Activated CD4-positive, alpha-beta T cell treated with anti-CD3 and anti-CD28 coated beads for 24 hours (primary cell): ENCODE measurements at places on chromosomes 2 and 18.

GRCh38 chr2:8412082-8412481, 269.8 kb upstream of the ID2 start:
- no peak for DNase-seq

DNA sequence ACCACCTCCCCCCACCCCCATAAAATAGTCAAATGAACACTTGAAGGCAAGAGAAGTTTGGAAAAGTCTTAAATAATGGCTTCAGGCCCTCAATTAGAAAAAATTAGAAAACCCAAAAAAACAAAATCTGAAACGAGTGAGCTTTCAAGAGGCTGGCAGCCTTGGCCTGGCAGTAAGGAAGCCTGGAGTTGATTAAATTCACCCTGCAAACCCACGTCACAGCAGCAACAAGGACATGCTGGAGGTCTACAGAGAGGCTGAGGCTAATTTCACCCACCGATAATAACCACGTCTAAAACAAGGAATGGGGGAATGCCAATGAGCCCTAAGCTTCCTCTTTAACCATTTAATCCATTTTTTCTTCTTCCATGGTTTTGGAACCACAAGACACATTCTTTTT, 122.7 kb upstream of the SMAD7 start:
- no peak for DNase-seq

DNA sequence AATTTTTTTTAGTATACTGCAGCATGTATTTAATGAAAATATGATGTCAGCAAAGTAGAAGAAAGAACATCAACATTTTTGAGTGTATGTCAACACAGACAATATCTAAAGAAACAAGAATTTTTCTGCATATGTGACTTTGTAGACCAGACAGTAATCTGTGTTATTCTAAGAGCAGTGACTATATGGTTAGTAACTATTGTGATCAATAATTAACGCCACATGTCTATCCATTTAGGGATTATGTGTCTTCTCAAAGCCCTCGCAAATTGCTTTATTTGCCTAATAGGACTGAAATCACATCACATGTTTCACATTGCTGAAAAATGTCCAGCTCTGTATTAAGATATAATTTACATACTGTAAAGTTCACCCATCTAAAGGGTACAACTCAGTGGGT, 107.8 kb downstream of the GFPT1 start:
- no peak for DNase-seq

DNA sequence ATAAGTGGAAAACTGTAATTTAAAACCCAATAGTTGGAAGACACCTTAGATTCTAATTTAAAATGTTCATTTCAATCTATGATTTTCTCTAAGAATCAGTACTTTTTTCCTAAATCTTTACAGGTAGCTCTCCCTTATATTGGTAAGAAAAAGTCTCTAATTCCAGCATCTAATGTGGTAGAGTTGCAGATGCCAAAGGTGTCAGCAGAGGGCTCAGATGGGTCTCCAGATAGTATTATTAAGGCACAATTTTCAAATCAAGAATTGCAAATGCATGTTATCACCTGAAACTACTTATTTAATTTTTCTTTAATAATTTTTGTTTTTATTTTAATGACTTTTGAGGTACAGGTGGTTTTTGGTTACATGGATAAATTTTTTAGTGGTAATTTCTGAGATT, 25.5 kb upstream of the ITGA4 start:
- DNase-seq: no peak

DNA sequence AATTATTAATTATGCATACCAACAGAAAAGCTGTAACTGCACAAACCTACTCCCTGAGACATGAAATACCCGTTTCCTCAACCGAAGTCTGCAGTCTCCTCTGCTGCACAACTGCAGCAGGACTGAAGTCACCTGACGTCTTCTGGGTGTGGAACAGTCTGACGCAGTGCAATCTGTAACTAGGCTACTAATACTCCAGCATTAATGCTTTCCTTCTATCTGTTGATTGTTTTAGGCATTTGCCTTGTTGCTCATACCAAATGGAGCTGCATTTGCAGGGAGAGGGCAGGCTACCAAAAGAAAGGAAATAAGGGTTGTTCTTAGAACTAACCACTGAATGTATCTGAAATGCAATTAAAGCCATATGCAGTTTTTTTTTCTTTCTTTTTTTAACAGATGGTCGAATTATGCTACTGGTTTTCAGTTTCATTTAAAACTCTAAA, 40.1 kb downstream of the RTN4 start:
- DNase-seq: no peak

- no peak for DNase-seq
These were observed 11.2 kb downstream of the KIAA2012 start for GRCh38 chr2:202084265-202084664.

- no peak for DNase-seq
These were observed 956.2 kb upstream of the LRATD1 start for GRCh38 chr2:13676269-13676668.

DNA sequence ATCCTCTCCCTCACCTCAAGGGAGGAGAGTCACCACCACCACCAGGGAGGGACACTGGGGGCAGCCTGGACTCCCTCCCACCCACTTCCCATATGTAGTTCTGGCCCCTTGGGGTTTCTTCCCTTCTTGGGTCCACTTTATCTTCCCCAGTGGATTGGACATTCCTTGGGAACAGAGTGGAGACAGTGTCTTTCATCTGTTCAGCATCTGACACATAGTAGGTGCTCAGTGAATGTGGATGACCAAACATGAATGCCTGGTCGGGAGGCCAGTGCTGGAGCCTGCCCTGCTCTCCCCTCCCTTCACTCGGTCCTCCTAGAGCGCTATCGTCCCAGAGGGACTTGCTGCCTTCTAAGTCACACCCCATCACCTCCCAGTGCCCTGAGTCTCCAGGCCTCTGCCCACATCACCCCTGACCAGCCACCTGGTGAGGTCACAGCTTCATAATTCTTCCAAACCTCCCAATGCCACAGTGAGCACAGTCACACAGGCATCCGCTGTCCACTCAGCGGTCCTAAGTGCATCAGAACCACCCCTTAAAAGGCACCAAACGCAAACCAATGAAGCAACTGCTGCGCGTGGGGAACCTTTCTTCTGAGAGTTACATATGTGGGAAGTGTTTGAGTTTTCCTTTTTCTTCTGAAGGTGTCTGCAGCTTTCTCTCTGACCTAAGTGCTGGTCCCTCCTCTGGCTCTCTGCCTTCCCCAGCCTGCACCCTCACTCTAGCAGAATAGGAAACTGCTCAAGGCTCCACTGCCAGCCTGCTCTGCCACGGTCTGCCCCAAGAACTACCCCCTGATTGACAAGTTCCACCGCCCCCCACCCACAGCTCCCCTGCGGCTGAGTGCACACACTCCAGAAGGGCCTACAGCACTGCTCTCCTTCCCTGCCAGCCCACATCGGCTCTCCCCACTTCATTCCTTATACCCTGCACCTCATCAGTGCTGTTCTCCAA, 7.2 kb upstream of the SFXN5 start:
- no peak for DNase-seq

GRCh38 chr2:69755862-69756467, 14.0 kb downstream of the ANXA4 start:
- DNase-seq: no peak

- peak; percentile 4 for DNase-seq
These were observed at the start of gene GALNT14 for GRCh38 chr2:31138037-31138962. Gene GALNT14, minus strand, starts transcription at chr2:31138440. Its CDS starts 354 bp downstream, at chr2:31138086.

GRCh38 chr2:17747684-17748452, 5.7 kb downstream of the SMC6 start:
- DNase-seq: no peak

- DNase-seq: no peak
These were observed 160.9 kb upstream of the EPC2 start for GRCh38 chr2:148483665-148484064.

GRCh38 chr18:70190529-70190928, 15.0 kb downstream of the RTTN start:
- no peak for DNase-seq

DNA sequence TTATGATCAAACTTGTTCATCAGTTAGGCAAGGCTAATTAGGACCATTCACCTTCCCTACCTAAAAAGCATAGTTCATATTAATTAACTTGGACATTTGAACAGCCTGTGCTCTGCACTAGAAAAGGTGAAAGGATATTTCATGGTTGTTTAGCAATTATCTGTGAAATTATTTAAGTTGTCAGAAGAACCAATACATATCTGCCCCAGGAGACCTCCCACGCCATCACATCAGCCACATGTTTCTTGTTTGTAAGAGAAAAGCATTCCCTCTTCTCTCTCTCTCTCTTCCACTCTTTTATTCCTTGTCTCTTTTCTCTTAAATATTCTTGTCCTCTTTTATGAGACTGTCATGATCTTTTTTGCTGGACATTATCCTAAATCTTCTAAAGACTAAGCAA, 282.0 kb upstream of the RND3 start:
- no peak for DNase-seq

- DNase-seq: no peak
These were observed 48.2 kb upstream of the KIDINS220 start for GRCh38 chr2:8885449-8886201.

DNA sequence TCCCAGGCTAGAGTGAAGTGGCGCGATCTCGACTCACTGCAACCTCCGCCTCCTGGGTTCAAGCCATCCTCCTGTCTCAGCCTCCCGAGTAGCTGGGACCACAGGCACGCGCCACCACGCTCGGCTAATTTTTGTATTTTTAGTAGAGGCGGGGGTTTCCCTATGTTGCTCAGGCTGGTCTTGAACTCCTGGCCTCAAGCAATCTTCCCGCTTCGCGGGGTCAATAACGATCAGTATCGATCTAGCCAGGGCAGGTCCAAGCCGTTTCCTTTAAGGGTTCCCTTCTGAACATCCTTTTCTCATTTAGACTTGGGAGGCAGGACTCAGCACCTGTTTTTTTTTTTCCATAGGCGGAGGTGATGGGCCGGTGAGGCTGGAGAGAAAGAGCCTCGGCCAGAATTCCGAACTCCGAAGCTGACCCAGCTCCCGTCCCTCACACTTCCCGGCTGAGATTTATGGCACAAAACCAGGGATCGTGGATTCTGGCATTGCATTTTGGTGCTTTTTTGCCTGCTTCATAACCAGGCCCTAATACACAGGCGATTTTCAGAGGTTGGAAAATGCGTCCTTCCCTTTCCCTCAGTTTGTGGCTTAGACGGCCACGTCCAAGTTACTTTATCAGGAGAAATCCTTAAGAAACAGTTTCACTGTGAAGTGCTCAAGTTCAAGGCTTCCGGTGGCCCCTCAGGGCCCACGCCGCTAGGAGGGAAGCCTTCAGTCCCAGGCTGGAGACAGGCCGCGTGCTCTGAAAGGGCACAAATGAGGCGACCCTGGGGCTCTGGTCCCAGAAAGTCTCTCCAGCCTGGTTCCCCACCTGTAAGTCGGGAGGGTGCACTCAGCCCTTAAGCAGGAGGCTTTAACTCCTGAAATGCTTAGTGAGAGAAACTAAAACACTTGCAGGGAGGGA, 998 bp upstream of the SLC66A3 start:
- no peak for DNase-seq

DNA sequence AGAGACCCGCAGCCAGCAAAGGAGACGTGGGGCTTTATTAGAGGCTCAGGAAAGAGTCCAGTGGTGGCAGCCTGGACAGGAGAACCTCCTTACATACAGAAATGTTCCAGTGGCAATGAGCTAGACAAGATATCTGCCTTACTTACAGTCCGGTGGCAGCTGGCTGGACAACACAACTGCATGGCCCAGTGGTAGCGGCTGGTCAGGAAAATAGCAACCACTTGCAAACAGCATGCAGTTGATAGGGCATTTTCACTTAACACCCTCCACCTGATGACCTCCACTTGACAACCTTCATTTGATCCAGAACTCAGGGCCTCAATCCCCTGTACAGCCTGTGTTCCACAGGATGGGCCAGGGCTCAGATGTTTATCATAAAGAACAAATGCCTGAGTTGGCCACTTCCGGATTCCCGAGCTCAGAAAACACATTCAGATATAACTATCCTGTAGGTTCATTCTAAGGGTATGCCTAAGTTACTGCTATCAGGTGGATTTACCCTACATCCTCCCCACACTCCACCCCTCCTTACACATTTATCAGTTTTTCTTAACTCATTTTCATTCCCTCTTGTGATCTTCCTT, 63.3 kb upstream of the ITPRID2 start:
- DNase-seq: no peak

DNA sequence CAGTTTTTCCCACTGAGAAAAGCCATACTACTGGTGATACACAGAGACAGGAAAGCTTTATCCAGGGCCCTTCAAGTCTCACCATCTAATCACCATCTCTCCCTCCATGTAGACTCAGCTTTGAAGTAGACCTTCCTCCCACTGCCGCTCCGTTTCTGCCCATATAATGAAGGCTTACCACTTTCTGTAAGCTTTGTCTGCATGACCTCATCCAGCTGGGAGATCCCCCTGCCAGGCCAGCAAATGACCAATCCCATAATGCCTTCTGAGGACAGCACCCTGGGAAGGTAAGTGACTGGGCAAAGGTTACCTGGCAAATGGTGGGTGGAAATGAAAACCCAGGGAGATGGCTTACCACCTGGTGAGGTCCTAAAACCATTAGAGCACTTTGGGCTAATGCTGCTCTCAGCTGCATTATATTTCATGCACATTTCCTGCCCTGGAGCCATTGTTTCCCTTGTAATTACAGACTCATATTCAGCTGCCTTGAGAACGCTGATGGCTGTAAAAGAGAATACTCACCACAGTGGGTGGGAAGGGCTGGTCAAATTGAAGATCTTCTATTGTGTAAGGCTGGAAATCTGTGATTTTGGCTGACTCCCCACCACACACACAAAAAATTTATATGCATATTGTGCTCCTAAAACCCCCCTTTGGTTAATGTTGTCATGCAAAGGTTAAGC, 350.7 kb upstream of the SYT4 start:
- no peak for DNase-seq

- DNase-seq: peak; percentile 70
These were observed at the start of gene ADI1 for GRCh38 chr2:3519255-3520205. Gene ADI1, minus strand, starts transcription at chr2:3519531. Its CDS starts 44 bp downstream, at chr2:3519487.

DNA sequence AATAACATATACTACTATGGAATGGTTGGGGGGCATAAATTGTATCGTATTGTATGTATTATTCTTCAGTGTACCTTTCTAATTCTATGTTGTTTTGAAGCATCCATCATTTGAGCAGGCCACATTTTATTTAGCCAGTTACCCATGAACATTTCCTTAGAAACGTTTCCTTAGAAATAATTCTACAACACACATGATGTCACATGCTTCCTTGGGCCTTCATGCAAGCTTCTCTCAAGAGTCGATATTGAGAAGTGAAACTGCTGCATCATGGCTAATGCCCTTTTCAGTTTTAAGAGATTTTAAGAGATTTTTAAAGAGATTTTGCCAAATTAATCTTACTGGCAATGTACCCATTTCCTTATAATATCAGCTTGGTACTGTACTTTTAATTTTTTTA, 63.9 kb downstream of the ALPK2 start:
- no peak for DNase-seq

GRCh38 chr2:100015849-100016248, 126.5 kb downstream of the AFF3 start:
- DNase-seq: no peak

DNA sequence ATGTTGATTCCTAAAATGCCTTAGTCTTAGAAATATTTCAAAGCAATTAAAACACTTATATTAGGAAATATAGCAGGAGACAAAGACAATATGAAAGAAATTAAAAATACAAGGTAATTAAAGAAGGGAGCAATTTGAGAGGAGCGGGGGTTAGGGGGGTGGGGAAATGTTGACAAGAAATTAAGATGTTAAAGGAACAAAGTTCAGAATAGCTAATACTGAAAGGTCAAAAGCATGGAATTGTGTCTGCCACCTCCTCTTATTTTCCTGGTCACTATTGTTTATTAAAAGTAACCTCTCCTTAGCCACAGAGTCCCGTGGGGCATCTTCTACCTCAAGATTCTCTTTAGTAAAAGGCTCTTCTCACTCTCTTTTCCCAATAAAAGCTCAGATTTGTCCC, 244.1 kb downstream of the MREG start:
- DNase-seq: no peak

- DNase-seq: peak; percentile 19
These were observed 19.6 kb upstream of the NDUFV2 start for GRCh38 chr18:9082711-9083510.

GRCh38 chr2:130183512-130184373, 1.7 kb downstream of the MZT2B start:
- DNase-seq: no peak
